ENCODE measurements at places on chromosomes 7 and 10.

DNA sequence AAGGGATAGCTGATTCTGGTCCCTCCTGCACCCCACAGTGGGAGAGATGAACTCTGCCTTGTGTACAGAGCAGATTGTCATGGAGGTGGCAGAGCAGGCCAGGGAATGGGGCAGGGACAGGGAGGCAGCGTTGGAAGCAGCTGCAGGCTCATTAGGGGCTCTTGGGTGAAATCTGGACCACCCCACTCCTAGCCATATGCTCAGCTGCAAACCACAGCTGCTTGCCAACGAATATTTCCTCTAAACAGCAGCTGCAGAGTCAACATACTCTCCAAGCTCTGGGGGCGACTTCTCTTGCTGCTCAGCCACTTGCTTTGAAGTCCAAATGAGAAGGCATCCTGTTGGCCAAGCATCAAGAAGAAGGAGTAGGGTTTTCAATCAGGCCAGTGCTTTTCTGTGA, 302.3 kb upstream of the AUTS2 start:
- DNase-seq: no peak

DNA sequence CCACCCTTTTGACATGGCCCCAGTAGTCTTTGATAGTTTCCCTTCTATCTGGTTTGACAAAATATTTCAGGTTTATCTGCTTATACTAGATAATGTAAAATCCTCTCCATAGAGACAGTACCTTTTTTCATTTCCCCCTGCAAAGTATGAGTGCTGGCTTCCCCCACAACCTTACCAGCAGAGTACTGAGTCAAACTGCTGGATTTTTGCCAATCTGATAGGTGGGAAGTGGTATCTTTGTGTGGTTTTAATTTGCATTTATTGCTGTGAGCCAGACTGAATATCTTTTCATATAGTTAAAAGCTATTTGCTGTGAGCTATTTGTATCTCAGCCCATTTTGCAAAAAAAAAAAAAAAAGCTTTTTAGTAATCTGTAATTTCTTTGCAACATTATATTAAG, 32.1 kb upstream of the HECTD2 start:
- no peak for DNase-seq

GRCh38 chr7:81833401-81833800, 63.6 kb upstream of the HGF start:
- no peak for DNase-seq

- DNase-seq: no peak
These were observed 2.5 kb downstream of the LBX1 start for GRCh38 chr10:101226491-101227428.

GRCh38 chr10:104333032-104333727, 5.1 kb downstream of the ITPRIP start:
- no peak for DNase-seq

All from T47D (cell line).